Anterior cingulate cortex (tissue), 58 donors: ENCODE measurements at places on chromosomes 4 and X.

GRCh38 chr4:158894826-158895225 lies 126.0 kb downstream of the FNIP2 start:
- no peak for DNase-seq

GRCh38 chr4:79050541-79050880 lies 111.3 kb upstream of the PAQR3 start:
- no peak for DNase-seq

GRCh38 chr4:112431158-112431557 lies 84.8 kb downstream of the NEUROG2 start:
- no peak for DNase-seq

GRCh38 chr4:112287258-112287989 lies 1.7 kb upstream of the TIFA start:
- DNase-seq = no peak

- DNase-seq = no peak
Observed at GRCh38 chrX:31091819-31092218, 20.0 kb upstream of the FTHL17 start.
